ENCODE measurements at places on chromosomes 11 and 22.
A peak's percentile ranks its signal among the peaks of the same experiment; 100 is the strongest.

- no peak for DNase-seq
Observed at GRCh38 chr11:16795146-16795545, 56.7 kb downstream of the C11orf58 start.

- DNase-seq, result no peak
Observed at GRCh38 chr11:38169286-38169685, 1571.2 kb upstream of the RAG2 start.

GRCh38 chr22:48047722-48048500, 1285.5 kb downstream of the TBC1D22A start:
- no peak for DNase-seq

DNA sequence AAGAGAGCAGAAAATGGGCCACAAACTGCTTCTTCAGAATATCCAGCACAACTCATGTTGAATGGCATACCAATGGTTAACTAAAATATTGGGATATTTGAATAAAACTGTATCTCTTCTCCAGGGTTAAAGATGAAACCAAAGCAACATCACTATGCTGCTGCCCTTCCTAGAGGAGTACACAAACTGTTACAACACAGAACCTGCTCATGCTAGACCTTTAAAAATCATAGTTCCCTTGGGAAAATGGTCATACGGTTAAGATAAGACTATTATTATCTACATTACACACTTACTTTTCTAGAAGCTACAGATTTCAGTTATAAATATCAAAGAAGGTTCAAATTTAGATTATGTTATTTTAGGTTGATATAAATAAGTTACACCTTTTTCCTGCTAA, 78.6 kb upstream of the TP53AIP1 start:
- DNase-seq, result no peak

GRCh38 chr11:78982473-78982872, 407.8 kb upstream of the NARS2 start:
- peak; percentile 82 for DNase-seq

All from NCI-H524 (cell line).